Activated T-cell treated with anti-CD3 and anti-CD28 coated beads for 1 hour (primary cell): ENCODE measurements at places on chromosomes 3 and 15.

DNA sequence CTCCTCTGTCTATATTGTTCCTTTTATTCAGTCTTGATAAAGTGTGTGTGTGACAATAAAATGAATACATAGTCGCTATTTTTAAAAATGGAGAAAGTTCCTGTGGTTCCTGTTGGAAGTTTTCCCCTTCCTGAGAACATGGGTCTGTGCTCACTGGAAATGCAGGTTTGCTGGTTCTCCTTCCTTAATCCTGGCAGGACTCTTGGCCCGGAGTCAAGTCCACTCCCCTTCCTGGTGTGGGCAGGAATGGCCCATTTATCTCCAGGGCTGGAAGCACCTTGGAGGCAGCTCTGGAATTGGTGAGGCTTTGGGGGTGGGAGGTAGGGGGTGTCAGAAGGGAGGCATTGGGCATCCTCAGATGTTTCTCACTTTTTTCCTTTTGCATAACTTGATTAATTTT is 30.1 kb downstream of the FOXL2 start:
- DNase-seq: no peak

DNA sequence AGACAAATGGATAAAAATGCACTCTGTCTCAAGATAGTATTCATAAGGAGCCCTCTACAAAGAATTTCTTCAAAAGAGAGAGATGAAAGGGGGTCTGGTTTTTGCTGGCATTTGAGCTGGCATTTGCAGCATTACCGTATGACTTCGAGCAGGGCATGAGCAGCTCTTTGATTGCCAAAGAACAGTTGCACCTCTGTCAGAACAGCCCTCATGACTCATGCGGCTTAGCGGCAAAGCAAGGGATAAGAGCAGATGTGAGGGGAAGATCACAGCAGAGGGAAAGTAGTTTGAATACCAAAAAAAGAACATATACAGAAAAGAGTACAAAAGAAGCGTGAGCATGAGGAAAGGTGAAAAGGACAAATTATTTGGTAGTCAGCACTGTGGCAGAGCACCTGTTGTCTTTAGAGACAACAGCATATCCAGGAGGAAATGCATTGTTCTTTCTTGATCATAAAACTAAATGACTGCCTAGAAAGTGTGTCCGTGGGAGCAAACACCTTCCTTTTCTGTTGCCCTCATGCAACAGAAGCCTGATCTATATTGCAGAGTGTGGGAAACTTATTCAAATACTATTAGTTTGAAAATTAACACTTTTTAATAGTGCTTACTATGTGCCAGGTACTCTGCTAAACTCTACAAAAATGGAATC is 80.5 kb upstream of the SLC24A5 start:
- no peak for DNase-seq

DNA sequence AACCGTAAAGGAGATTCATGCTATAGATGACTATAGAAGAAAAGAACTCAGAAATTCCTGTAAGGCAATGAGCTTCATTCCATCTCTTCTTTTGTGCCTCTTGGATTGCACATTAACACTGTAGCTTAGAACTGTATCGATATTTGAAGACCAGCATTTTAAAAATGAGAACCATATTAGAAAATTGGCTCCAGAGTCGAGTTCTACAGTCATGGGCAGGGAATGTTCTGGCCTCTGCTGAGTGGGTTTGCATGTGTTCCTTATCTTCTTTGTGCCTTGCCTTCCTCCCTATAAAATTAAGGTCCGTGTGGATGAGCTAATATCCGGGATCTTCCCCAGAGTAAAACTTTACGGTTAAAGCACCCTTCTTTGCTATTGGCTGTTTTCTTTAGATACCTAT is 77.4 kb upstream of the PLCL2 start:
- no peak for DNase-seq

GRCh38 chr15:36372968-36373367 is 206.5 kb upstream of the CDIN1 start:
- no peak for DNase-seq

- no peak for DNase-seq
Measured at GRCh38 chr3:152349392-152349791, 80.7 kb downstream of the MBNL1 start.

DNA sequence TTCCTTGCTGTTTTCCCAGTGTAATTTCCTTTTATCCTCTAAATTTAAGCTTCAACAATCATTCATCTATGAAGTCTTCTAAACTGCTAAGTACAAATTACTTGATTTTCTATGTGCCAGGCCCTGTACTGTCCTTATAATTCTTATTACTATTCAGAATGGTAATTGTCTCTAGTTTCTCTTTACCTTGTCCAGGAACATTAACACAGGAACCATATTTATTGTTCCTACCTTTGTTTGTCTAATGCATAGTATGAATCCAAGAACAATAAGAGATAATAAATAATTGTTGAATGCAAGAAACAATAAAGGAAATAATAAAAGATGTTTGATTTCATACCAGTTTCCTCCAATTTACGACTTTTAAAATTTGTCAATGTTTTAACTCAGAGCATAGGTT is 1083.2 kb downstream of the ROBO2 start:
- DNase-seq: no peak
